Epithelial cell of proximal tubule (primary cell): ENCODE measurements at places on chromosomes 1 and 21.

DNA sequence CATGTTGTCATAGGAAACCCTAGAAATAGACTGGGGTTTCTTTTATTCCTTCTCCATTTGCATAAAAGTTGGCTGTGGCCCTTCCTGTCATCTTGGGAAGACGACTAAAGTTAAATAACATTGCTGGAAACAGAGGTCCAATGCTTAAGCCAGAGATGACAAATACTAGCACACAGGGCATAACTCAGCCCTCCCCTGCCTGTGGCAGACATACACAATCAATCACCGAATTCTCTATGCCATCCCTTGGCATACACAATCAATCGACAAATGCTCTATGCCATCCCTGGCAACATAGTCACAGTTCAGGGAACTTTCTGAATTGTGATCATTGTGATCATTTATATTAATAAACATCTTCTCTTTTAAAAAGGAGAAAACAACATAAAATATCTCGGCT is 229.4 kb downstream of the KAZN start:
- no peak for DNase-seq

DNA sequence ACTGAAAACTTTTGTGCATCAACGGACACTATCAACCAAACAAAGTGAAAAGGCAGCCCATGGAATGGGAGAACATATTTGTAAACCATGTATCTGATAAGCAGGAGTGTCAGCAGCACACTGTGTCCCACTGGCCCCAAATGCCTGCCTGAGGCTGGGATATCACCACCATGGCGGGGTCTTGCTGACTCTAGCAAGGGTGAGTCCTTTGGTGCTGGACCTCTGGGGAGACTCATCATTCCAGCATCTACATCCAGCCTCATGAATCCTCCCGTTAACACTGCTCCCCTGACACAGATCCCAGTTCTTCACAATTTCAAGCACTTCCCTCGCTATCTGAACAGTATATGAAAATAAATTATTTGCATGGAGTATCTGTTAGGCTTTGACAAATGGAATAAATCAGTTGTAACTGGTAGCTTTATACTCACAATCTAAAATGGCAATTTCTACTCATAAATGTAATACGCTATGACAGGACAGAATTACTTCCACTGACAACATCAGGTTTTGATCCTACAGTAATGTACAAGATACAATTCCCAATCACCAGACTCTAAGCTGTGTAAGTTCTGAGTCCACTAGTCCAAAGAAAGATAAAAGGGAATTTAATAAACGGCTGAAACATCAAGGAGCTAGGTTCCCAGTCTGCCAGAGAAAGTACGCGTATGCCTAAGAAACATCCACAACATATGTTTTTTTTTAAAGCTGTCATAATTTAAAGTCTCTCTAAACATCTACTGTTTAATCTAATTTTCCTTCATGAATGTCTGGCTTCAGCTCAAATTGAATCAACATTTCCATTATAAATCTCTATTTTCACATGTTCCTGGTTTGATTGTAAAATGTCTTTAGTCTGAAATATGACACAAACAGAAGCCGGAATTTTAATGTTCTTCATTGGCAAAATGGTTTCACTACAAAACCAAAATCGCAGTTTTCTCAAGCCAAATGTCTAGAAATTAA is 95.1 kb downstream of the SIPA1L2 start:
- DNase-seq: no peak

DNA sequence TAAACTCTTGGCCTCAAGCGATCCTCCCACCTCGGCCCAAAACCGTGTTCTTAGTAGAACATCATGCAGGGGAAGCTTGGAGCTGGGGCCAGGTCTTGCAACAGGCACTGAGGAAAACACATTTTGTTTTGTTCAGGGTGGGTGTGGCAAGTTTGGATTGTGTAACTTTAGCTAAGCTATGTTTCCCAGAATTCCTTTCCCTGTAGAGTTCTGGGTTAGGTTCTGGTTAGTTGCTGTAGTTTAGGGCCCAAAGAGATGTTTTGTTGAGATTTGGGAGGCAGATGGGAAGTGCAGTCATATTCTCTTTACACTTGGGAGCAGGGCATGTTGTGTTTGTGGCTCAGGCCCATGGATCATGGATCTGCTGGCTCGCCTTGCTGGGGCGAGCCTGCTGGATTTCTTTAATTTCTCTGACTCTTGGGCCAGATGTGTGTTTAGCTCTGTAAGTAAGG is 24.0 kb downstream of the PLA2G5 start:
- DNase-seq: no peak

- no peak for DNase-seq
Observed at GRCh38 chr1:18883636-18884418, 18.5 kb downstream of the ALDH4A1 start.

DNA sequence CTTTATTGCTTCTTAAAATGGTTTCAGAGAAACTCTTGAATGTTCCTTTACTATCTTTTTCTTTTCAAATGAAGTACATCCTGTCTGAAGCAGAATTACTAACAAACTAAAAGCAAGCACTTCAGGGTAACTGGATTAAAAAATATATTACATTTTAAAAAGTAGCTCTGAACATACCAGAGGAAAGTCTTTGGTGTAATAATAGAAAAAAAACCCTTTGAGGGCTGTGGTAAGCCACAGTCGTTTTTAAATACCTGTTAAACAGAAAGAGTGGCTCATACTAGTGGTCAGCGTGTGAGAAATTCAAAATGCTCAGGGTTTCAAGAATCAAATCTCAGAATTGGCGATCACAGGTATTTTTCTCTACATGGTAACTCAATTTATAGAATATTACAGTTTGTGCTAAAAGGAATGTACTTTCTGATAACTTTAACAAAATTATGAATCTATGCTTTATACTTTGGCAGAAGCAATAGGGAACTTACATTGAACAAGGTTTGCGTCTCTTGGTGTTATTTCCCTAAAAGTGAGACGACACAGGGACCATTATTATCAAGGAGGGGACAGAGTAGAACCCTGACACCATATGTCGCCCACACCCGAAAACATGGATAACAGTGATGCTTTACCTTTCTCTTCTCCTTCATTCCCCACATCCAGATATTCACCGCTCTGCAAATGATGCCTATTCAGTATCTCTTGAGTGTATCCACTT is 97.0 kb upstream of the DPH5 start:
- DNase-seq: no peak
